Activated CD4-positive, alpha-beta memory T cell treated with anti-CD3 and anti-CD28 coated beads, Interleukin-2, amount 10 ng/mL, durations not matched to agents 7 days and 5 days (primary cell): ENCODE measurements at places on chromosomes 1 and 21. TPM values are rescaled to one million over a fixed set of nuclear protein-coding genes. Genes with fewer than 3 reads are reported as not detected.

DNA sequence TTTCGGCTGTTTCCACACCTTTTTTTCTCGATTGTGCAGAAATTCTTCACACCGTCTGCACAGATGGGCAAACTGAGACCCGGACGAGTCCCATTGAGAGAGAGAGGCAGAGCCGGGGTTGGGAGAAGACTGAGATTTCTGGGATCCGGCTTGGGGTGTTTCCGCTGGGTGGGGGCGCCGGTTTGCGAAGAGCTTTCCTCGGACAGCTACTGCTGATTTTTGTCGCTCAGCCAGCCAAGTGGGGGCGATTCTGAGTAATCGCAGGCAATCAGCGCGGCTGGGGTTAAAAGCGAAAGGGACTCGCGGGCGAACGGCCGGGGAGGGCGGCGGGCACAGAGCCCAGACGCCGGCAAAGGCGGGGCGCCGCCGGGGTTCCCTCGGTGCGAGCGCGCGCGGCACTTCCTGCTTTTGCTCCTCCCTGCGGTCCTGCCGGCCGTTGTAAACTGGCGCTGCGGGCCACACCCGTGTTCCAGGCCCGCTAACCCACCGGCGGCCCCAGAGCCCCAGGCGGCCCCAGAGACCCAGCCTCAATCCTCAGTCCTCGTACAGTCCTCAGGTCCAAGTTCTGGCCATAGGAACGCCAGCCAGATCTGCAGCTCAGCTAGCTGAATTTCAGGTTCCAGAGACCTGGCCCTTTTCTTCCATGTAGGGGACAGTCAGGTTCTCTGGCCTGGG, 32.4 kb upstream of the JUN start:
- peak; percentile 91 for DNase-seq

DNA sequence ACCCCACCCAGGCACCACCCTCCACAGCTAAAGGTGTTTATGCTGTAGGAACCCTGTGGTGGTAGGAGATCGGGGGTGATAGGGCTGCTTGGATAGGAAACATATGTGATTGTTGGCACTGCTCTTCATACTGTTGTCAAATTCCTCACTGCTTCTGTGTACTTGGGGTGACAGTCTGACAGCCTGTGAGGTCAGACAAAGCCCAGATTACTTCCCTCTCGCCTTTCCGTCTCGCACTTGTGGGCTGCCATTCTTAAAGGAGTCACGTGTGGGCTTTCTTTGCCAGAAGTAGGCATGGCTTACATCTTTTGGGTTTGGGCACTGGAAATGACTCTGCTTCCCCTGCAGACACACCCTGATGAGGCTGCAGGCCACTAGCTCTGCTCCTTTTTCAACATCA, 363.8 kb downstream of the DISC1 start:
- no peak for DNase-seq

Gene FMO3
- total RNA-seq, result not detected

Gene INAVA
- total RNA-seq, result 0.45 TPM

Gene CLCA4
- total RNA-seq, result not detected

Gene MAN1C1
- 24.1 TPM for total RNA-seq

DNA sequence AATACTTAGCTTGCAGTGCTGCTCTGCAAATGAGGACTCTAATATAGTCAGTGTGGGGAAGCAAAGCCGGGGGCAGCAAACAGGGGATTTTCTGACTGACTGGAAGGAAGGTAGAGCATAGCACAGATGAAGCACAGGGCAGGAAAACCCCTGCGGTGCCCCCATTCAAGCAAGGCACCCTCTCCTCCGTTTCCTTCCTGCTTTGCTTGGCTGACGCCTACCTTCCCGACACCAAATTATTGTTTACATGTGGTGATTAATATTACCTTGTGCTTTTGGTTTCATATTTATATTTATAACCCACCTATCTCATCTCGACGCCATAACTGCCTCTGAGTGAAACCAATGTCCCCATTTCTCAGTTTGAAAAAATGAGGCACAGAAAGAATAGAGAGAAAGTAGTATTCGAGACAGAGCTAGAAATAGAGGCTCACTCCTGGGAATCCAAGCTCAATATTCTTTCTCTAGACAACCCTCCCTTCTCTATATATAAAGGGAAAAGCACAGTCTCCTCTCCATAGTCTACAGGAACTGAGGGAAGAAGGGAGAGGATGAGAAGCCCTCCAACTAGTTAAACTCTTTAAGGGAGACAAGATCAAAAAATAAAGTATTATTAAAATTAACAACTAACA, 41.3 kb downstream of the PIK3C2B start:
- peak; percentile 73 for DNase-seq

DNA sequence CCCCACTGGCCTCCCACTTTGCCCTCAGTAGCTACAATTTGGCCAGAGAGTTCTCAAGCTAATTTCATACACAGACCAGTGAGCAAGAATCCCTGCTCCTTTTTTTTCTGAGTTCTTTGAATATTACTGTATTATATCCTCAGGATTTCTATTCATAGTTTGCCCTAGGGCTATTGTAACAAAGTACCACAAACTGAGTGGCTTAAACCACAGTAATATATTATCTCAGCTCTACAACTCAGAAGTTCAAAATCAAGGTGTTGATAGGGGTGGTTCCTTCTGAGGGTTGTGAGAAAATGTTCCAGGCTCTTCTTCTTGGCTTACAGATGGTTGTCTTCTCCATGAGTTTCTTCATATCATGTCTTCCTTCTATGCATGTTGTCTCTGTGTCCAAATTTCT, 289.4 kb upstream of the ESRRG start:
- DNase-seq, result no peak

DNA sequence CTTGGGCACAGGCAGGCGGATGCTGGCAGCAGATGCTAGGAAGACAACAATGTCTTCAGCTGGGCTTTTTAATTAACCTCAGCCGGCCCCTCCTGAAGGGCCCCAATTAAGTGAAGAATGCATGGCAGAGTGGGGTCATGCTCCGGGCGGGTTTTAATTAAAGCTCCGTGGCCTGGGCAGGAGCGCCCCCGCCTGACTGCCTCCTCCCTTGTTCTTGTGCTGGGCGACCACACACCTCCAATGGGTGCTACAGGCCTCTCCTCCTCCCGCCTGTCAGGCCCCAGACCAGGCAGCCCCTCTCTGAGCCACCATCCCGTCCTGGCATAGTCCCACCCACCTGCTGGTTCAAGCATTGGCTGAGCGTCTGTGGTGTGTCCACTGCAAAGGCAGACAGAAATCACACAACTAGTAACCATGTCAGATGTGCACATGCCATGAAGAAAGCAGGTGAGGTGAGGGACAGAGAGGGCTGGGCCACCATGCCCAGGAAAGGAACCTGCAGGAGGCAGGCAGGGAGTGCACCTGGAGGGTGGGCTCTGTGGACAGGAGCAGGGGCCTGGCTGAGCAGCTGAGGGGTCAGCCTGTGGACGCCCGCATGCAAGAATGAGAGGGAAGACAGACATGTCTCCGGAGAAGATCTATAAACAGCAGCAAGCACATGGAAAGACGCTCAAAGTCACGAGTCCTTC, 8.5 kb upstream of the ARF1 start:
- DNase-seq, result no peak

GRCh38 chr1:48701445-48701844, 75.2 kb downstream of the BEND5 start:
- DNase-seq, result no peak

Gene C8A
- total RNA-seq, result not detected

- DNase-seq, result no peak
These were observed 2.8 kb downstream of the ARHGAP29 start for GRCh38 chr1:94234615-94235014.

DNA sequence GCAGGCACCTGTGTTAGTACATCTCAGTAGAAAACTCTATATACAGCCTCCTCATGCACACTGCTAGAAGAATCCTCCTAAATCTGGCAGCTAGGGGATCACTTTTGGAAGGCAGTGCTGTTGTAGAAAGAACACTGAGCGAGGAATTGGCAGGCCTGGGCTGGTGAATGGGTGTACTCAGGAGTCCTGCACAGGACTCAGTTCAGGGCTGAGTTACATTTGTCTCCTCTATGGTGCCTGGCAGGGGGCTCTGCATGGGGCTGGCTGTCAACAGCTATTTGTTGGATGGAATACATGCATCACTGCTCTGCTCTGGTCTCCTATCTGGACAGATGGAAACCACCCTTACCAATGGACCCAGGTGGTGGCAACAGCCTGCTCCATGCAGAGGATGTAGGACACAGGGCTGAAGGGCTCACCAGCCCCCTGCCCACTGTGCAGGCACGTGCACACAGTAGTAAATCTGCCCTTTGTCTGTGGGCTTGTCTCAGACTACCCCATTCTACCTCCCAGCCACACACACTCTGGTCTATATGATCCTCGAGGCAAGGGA, 74.2 kb downstream of the LRIG2 start:
- DNase-seq, result no peak

Gene LY9
- 46.4 TPM for total RNA-seq

GRCh38 chr1:87705233-87705632, 376.6 kb downstream of the LMO4 start:
- no peak for DNase-seq

DNA sequence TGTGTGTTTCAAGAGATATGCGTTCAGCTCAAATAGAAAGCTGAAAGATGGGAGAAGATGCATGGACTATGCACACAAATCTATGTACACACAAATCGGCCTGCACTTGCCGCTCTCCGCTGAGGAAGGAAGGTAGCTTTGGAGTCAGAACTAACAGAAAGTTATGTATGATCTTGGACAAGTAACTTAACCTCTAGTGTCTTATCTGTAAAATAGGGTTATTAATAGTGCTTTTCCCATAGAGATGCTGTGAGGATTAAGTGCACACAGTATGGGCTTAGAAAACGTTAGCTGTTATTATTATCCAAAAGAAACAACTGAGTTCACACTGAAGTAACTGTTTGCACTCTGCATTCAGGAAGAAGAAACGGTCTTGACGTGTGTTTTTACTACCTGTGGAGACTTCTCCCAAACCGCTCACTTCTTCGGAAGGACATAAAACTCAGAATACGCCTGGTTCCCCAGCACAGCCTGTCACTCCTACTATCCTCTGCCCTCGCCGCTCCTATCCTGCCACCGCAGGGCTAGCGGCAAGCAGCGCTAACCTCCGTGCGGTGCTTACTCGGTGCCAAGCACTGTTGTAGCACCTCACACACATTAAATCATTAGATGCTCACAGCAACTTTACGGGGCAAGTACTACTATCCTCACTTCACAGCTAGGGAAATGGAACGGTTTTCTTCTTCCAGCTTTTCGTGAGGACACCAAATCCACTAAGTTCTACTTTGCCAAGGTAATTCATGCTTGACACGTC, 1.3 kb downstream of the TGFBR3 start:
- DNase-seq, result peak; percentile 52

DNA sequence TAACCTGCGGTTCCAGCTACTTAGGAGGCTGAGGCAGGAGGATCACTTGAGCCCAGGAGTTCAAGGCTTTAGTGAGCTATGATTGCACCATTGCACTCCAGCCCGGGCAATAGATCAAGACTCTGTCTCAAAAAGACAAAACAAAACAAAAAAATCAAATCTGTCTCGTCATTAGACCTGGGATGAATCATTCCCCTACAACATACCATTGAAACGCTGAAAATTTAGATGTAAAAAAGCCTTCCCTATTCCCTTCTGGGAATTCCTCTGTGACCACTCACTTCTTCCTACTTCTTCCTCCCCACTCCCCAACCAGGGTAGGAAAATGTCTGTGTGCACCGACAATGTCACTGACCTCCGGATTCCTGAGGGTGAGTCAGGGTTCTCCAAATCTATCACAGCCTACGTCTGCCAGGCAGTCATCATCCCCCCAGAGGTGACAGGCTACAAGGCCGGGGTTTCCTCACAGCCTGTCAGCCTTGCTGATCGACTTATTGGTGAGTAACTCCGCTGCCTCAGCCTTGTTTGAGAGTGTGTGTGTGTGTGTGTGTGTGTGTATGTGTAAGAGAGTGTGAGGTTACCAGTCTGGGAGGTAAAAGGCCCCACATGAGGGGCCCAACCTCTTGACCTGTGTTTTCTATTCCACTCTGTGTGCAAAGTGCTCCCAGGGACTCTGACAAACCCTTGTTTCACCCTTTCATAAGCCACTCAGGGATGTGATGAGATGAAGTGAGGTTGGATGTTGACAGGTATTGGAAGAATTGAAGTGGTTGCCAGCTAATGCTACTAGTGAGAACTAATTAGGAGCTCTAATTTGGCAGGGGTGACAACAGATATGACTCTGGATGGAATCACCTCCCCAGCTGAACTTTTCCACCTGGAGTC, 16.3 kb upstream of the SARS1 start:
- no peak for DNase-seq

GRCh38 chr1:235006132-235006721, 122.4 kb downstream of the TOMM20 start:
- DNase-seq, result no peak

- DNase-seq, result no peak
These were observed 143.0 kb downstream of the HFM1 start for GRCh38 chr1:91261655-91262054.

GRCh38 chr1:200224315-200224714, 185.5 kb downstream of the ZNF281 start:
- DNase-seq, result no peak

Gene ANGPTL3
- not detected for total RNA-seq

- no peak for DNase-seq
These were observed 361 bp upstream of the LMX1A start for GRCh38 chr1:165356876-165357275.

GRCh38 chr1:145987926-145988325, 8.5 kb downstream of the TXNIP start:
- no peak for DNase-seq

DNA sequence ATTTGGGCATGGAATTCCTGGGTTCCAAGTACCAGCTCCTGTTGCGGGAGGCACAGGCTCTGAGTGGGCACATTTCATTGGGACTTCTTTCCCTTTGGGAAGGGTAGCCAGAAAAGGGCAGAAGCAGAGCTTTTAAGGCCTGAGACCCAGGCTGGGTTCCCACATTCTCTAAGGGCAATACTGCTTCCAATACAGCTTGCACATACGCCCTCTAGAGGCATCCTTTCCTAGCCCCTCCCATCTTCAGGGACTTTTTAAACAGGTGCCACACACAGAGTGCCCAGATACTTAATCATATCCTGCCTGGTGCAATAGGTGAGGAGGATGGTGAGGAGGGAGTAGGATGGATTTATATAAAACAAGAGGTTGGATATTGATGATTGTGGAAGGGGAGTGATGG, 5.7 kb downstream of the GPR88 start:
- peak; percentile 49 for DNase-seq

Gene CFAP107
- not detected for total RNA-seq

DNA sequence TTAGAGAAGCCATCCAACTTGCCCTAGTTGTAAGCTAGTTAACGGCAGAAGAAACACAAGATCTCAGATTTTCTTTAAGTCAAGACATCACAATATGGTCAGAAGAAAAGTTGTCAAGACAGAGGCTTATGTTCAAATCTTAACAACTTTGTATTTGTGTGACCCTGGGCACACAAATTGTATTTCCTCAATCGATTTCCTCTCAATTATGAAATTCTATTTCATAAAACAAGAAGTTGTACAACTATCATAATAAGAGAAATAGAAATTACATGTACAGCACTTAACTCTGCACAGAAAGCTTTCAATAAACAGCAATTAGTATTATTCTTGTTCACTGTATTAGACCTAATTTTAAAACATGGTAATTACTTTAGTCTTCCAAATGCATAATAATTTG, 62.9 kb upstream of the SDC3 start:
- DNase-seq, result no peak
